ENCODE measurements at places on chromosomes 5 and 9.

DNA sequence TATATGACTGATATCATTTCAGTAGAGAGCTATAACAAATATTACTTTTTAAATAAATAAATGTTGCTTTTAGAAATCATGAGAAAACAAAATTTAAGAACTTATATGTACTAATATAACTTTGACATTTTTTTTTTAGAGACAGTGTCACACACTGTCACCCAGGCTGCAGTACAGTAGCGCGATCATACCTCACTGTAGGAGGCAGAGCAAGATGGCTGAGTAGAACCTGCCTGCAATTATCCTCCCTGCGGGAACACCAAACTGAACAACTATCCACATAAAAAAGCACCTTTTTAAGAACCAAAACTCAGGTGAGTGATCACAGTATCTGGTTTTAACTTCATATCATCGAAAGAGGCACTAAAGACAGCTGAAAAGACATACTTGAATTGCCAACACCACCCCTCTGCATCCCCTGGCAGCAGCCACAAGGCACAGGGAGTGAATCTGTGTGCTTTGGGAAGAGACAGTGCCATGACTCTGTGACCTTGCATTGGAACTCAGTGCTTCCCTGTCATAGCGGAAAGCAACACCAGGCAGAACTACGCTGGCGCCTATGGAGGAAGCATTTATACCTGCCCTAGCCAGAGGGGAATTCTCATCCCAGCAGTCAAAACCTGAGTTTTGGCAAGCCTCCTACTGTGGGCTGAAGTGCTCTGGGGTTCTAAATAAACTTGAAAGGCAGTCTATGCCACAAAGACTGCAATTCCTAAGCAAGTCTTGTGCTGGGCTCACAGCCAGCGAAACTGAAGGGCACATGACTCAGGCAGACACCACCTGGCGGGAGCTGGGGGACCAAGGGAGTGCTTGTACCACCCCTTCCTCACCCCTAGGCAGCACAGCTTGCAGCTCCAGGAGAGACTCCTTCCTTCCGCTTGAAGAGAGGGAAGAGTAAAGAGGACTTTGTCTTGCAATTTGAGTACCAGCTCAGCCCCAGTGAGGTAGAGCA, 142.7 kb downstream of the FBXL17 start:
- no peak for DNase-seq

- DNase-seq = no peak
These were observed 385.1 kb downstream of the SEMA5A start for GRCh38 chr5:9160747-9161146.

DNA sequence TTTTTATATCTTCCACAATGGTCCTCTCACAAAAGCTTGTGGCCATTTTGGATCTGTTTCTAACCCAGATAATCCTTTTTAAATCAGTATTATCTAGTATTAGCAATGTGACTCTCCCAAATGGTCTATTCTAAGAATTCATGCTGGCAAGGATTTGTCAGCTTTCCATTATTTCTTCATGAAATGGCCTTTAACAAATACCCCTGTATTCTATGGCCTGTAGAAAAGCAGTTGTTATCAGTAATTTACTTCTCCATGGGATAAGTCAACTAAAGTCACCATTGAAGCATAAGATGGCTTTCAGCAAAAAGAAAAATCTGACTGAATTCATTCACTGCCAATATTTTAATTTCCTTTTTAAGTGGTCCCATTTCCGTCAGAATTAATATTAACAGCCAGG, 346.4 kb upstream of the FAM174A start:
- DNase-seq = no peak

- DNase-seq = no peak
These were observed 19.5 kb downstream of the MAN2A1 start for GRCh38 chr5:109709225-109709624.

- no peak for DNase-seq
These were observed 920 bp downstream of the PMPCA start for GRCh38 chr9:136411378-136411777.

DNA sequence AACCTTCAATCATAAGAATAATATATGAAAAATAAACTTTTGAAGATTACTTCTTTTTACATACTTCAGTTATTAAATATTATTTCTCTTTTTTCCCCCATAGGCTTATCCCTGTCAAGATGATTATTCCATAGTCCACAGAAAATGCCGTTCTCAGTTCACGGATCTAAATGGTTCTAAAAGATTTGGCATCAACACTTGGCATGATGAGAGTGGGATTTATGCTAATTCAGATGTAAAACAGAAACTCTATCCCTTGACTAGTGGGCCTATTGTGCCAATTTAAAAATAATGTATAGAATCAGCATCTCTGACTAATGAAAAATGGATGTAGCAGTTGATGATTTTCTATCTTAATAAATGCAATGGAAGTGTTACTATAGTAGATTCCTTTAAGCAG, 85.2 kb downstream of the CFAP95 start:
- no peak for DNase-seq

- no peak for DNase-seq
These were observed 17.7 kb upstream of the UBAC1 start for GRCh38 chr9:135978642-135979546.

DNA sequence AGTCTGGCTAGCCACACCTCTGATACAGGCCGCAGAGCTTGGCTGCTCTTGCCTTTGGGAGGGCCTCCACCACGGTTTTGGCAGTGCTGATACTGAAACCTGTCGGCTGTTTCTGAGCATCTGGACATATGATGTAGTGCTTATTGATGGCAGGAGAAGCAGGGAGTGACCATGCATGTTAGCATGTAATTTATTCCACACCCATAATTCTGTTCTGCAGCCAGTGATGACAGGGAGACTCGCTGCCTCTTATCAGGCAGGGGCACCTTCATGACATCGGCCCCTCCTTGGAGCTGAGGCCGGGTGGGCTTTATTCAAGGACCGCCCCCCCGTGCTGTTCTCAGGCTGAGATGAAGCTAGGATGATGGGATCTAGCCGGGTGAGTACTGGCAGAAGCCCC, 49.0 kb downstream of the OLFM1 start:
- no peak for DNase-seq

DNA sequence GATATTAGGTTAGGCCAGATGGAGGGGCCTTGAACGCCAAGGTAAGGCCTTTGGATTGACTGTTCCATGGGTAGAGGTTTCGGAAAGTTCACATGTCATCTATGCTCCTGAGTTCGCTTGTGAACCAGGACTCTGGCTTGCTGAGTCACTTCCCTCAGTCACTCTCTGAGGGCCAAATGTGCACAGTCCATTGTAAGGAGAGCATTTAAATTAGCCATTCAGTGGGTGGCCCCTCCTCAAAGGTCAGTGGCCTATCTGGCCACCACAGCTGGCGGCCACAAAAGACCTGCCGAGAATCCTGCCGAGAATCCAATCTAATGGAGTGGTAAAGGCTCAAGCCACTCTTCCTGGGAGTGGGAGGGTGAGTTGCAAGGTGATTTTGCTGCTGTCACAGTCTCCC, 58.9 kb upstream of the ARAP3 start:
- no peak for DNase-seq

- no peak for DNase-seq
These were observed 69.9 kb downstream of the RCL1 start for GRCh38 chr9:4862506-4863250.

DNA sequence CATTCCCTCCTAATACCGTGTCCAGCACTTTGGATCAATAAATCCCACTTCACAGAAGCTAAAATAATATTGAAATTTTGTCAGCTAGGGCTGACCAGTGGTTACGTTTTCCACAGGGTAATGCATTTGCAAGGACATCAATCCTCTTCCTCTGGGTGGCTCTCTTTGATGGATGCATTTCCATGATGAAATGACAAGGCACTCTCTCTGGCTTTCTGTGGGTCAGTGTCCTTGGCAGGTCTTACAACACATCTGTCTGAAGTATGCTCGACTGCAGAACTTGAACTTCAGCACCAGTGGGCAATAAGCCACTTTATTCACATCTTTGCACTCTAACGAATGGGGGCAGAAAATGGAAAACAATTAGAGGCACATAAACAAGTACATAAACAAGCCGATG, 330.1 kb downstream of the ADAMTS6 start:
- no peak for DNase-seq

- no peak for DNase-seq
These were observed 30.2 kb upstream of the EPB41L4B start for GRCh38 chr9:109351032-109351431.

- DNase-seq = no peak
These were observed 2.5 kb downstream of the IL7R start for GRCh38 chr5:35859101-35859661.

DNA sequence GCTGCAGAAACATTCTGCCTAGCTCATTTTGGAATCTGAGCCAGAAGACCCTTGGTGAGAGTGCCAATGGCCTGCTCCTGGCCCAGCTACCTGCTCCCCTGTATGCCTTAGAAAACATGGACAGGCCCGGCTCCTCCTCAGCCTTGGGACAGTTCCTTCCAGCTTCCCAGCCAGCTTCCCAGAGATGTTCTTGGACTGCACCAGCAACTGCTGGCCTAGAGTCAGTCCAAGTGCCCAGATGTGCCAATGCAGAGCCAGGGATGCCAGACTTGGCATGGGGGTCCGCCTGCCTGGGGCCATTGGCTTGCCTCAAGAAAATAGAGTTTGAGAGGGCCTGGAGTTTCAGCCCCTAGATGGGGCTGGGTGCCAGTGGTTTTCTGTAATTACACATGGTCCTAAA, 142.2 kb upstream of the TRIM32 start:
- no peak for DNase-seq

DNA sequence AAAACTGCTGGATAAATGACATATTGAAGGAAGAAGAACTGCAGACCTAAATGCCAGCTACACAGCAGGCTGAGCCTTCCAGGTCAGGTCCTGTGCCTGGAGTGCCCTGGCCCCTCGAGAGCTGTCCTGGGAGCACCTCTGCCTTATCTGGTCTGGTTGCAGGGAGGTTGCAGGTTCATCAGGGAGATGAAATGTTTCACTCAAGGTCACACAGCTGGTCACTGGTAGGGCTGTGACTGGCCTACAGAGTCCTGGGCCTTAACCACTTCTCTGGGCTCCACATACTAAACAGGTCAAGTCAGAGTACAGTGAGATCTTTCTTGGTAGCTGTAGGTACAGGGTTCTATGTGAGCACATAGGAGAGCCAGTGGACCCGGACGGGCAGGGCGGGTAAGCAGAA, 16.7 kb downstream of the GALNT10 start:
- DNase-seq = no peak

GRCh38 chr5:165559645-165560044, 2054.2 kb downstream of the MAT2B start:
- DNase-seq = no peak

Measured in stimulated activated CD8-positive, alpha-beta memory T cell treated with anti-CD3 and anti-CD28 coated beads, Interleukin-15, amount 100 ng/mL, for 48 hours (primary cell).